ENCODE measurements at places on chromosomes 1 and 21.

DNA sequence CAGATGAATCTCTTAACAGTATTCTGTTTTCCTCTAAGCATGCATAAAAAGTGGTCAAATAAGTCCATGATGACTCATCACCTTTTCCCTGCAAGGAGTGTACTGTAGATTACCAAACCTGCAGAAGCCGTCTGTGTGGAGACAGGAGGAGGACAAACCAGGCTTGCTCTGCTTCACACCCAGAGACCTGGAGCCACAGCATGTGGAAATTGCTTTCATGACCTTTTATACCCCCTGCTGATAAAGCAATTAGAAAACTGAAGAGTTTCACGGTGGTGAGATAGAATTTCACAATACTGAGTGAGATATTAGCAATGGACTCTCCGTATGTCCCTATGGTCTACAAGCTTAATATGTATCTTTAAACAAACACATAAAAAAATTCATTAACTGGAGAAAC is 9.4 kb downstream of the CORT start:
- DNase-seq = no peak

DNA sequence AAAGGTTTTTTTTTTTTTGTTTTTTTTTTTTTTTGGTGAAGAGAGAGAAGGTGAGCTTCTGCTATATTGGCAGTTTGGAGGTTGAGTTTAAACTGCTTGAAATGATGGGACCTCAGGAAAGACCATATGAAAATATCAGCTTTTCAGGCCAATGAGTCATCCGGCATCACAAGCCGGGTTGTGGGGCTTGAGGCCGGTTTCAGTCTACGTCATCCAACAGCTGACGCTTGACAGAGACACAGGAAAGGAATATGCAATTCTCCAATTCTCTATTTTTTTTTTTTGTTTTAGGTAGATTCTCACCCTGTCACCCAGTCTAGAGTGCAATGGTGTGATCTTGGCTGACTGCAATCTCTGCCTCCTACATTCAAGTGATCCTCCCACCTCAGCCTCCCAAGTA is 52.4 kb downstream of the KCNJ6 start:
- DNase-seq = no peak

DNA sequence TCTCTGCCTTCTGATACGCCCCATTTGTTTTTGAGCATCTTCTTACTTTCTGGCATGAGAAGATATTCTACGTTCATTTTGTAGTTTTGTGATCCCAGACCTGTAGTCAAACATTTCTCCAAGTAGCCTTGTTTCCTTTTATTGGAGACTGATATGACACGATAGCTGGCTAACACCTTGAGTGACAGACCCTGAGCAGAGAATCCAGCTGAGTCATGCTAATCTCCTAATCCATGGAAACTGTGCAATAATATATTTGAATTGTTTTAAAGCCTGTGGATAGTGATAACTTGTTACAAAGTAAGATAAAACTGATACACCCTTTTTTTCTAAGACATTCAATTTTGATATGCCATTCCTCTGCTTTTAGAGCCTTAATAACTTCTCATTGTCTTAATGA is 1.2 kb upstream of the IFI44L start:
- no peak for DNase-seq

DNA sequence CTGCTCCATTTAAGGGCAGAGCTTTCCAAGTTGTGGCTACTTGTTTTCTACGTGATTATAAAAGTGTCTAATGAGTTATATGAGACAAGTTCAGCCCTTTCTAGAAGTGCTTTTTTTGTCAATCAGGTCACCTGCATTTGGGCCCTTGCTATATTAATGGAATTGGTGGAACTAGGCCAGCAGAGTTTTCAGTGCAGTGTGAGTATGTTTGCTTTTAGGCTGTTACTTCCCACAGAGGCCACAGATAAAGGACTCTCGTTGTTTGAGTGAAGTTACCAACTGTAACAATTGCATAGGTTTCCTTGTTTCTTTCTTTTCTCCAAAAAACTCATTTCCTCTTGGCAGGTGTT is 10.9 kb downstream of the SMAP2 start:
- DNase-seq = no peak

DNA sequence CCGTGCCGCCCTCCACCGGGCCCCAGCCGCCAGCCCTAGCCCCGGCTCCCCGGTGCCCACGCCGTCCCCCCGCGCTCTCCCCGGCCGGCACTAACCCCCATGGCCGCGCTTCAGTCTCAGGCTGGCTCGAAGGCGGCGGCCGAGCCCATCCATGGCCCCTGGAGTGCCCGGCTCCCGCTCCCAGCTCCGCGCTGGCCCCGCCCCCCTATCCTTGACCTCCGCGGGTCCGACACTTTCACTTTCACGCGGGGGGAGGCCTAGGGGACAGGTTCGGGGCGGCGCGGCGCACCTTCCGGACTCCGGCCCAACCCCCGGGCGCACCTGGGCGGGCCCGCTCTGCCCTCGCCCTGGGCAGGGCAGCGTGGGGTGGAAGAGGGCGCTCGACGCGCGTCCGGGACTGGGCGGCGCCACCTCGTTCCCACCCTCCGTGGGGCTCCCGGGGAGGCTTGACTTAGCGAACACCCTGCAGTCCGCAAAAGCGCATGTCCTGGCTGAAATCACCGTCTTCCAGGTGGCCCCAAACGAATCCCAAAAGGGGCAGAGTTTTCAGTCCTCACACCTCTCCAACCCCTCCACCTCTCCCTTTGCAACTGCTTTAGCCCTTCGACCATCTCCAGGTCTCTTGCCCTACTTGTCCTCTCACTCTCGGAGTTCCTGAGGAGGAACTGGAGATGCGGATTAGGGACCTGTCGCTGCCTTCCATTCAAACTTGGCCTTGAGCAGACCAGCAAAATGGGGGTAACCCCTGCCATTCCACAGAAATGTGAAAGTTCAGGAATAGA is 3.9 kb upstream of the DENND2D start:
- no peak for DNase-seq

DNA sequence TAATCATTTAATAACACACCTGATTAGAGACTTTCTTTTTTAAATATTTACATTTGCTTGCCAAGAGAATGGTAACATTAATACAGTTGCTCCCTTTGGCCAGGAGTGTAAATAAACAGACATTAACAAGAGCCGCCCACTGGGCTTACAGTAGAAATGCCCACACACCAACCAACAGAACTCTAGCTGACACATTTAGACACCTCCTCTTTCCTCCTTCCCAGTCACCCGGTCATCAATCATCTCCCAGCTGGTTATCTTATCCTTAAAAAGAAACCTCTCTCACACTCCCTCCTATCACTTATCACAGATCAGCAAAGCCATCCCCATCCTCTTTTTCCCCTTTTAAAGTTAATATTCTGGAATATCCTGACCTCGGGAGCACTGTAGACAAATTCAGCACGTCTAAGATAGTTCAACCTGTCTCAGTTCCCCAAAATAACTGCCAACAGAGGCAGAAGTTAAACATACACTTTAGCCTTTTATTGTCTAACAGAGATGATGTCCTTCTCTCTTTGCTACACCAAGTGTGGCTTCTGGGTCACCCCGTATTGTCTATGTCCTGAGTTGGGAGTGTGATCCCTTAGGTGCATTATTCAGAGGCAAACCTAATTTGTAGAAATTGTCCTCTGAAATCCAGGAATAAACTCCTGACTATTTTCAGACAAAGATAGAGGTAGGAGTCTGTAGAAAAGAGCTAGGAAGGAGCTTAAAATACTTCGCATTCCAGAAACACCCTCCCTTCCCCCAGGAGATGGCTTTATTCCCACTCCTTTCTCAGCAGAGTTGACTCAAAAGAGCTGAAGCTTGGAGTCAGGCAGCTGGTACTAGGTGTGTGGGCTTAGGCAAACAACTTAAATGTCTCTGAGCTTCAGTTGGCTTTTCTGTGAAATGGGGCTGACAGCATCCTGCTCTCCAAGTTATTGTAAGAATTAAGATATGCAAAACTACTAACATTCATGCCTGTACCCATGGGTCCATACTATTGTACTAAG is 8.8 kb downstream of the MYCL start:
- DNase-seq = no peak

GRCh38 chr1:24905355-24905978 is 24.6 kb downstream of the RUNX3 start:
- DNase-seq = no peak

- no peak for DNase-seq
Measured at GRCh38 chr21:43885721-43886120, 20.7 kb downstream of the AGPAT3 start.

- DNase-seq = no peak
Measured at GRCh38 chr1:174637487-174637886, 189.7 kb downstream of the GPR52 start.

- no peak for DNase-seq
Measured at GRCh38 chr21:45531393-45532215, 10.6 kb downstream of the SLC19A1 start.

DNA sequence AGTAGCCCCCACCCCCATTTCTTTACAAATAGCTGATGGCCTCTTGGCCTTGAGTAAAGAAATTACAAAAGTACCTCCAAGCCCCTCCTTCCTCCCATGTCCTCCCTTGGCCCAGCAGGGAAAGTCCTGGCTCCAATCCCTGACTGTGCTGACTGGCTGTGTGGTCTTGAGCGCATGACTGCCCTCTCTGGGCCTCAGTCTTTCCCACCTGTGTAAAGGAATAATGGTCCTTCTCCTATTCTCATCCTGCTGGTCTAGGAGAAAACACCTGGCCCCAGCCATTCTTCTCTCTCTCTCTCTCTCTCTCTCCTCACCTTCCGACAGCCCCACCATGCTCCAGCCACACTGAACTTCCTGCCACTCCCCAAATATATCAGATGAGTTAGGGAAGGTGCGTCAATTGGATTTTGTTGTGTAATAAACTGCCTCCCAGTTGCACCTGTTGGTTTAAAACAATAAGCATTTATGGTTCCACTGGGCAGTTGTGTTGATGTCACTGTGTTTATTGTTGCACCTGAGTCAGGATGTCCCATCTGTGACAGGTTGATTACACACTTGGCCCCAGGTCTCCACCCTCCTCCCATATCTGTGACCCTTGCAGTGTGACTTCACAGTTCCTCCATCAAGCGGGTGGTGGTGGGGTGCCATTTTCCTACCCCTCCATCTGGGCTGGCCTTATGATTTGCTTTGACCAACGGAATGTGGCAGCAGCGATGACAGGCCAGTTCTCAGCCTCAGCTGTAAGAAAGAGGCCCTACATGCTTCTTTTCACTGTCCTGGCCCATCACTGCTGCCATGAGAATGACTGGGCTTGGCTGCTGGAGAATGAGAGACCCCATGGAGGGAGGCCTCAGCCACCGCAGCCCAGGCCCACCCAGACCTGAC is 22.3 kb upstream of the LRP8 start:
- DNase-seq = no peak

- no peak for DNase-seq
Measured at GRCh38 chr1:20190256-20191160, 4.2 kb upstream of the PLA2G2C start.

DNA sequence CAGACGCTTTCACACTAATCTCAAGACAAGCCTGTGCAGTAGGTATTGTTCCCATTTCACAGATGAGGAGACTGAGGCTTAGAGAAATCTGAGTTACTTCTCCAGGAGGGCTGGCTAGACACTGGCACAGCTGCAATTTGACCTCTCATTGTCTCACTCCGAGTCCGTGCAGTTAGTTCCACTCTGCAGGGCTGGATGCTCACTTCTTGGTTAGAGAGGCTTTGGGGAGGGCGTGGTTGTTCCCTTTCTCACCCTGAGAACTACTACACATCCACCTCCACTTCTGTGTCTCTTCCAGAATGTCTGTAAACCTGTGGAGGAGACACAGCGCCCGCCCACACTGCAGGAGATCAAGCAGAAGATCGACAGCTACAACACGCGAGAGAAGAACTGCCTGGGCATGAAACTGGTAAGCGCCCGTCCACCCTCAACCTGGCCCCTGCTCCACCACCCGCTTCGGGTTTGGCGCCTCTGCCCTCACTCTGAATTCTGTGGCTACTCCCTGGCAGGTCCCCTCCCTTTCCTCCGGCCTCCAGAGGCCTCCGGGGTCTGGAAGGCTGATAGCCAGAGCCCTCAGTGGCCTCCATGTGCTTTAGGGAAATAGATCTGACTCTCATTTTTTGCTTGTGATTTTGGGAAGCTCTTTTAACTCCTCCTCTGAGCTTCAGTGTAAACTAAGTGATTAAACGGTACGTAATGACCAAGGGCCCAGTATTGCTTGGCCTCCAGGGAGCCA is 29.1 kb downstream of the EIF2D start:
- DNase-seq = no peak

DNA sequence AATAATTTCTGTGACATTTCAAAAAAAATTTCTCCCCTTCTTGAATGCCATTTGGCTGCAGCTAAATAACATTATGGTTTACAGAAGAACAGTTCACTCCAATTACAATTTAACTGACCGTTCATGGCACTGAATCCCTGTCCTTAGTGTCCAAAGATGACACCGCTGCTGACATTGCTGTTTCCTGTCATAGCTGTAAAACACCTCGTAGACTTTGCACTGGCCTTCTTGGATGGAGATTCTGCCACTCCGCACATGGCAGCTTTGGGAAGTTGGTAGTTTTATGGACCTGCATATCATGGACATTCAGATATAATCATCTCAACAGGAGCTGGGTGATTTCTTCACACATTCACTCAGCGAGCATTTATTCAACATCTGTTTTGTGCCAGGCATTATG is 5.0 kb downstream of the ARMH1 start:
- no peak for DNase-seq

GRCh38 chr1:156095906-156096508 is 13.7 kb upstream of the MEX3A start:
- DNase-seq = no peak

DNA sequence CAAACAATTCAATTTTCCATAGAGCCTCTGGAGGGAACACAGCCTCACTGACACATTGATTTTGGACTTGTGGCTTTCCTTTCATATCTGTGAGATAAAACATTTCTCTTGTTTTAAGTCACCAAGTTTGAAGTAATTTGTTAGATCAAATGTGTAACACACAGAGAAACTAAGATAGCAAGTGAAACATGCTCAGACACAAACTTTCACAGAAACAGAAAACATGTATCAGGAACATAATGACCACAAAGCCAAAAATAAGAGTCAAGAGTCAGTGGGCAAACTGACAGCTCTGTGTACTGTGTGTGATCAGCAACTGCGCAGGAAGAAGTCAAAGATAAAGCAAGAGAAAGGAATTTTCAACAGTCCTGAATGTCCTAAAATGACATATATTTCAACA is 1237.5 kb downstream of the AMY1C start:
- no peak for DNase-seq

DNA sequence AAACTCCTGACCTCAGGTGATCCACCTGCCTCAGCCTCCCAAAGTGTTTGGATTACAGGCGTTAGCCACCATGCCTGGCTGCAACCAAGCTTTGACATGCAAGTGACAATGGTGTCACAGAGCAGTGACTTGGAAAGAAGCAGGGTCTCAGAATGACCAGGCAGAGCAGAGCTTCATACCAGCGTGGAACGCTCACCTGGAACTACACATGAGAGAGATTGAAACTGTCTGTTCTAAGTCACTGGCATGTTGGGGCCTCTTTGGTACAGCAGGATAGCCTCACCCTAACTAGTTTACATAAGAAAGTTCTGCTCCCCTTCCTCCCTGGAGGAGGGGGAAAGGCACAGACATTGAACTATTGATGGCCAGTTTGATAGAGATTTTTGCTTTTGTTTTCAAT is 47.5 kb upstream of the ITPKB start:
- no peak for DNase-seq

- DNase-seq = no peak
Measured at GRCh38 chr21:36113647-36114428, 21.0 kb upstream of the CBR3 start.

- DNase-seq = peak; percentile 78
Measured at GRCh38 chr1:26321315-26322041, 3.7 kb downstream of the CD52 start.
